ENCODE measurements at places on chromosomes 7 and 10.

DNA sequence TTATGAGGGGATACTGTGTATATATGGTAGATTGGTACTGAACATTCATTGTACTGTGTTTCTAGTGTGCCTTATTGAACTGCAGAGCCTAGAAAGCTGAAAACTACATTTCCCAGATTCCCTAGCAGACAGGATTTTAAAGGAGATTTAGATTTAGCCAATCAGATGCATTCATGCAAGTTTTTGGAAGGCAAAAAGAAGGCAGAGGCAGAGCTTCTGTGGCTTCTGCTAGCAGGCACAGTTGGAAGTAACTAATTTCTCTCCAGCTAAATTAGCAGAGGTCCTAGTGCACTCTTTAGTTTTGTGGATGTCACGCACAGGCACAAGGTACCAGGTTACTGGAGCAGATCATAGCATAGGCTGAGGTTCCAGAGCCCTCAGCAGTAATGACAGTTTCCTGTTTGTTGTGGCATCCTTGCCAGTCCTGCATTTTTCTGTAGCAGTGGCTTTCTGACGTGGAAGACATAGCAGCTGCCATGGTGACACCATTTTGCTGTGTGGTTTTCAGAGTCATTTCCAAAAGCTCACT, 83.7 kb upstream of the CCDC71L start:
- no peak for ATAC-seq

DNA sequence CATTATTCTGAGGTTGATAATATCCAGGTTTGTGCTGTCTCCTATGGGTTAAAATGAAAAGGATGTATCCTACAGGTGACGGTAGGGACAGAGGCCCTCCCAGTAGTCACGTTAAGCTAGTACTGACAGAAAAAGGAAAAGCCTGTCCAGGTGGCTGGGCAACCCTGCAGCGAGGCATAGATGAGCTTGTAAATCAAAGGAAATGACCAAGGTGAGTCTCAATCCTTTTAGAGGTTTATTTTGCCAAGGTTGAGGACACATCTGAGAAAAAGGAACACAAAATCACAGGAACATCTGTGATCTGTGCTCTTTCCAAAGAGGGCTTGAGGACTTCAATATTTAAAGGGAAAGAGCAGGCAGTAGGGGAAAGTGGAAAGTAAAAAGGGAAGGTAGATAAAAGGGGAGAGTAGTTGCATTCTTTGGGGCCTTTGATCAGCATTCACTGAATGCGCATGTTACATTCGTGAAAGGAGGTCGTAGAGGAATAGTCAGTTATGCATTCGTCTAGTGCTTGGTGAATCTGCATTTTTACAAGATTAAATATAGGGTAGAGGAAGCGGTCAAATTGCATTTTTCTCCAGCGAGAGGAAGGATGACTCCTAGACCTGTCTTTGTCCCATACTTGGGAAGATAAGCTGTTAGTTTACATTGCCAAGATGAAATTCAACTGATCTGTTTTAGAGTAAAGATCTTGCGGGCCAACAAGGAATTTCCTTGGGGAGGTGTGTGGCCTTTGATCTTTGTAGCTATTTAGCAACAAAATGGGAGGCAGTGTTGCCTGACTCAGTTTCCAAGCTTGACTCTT, 884 bp upstream of the GSTO1 start:
- ATAC-seq, result no peak

GRCh38 chr10:4041635-4042034, 256.6 kb upstream of the KLF6 start:
- ATAC-seq, result no peak

- no peak for ATAC-seq
These were observed 35.2 kb upstream of the LYZL1 start for GRCh38 chr10:29253690-29254029.

DNA sequence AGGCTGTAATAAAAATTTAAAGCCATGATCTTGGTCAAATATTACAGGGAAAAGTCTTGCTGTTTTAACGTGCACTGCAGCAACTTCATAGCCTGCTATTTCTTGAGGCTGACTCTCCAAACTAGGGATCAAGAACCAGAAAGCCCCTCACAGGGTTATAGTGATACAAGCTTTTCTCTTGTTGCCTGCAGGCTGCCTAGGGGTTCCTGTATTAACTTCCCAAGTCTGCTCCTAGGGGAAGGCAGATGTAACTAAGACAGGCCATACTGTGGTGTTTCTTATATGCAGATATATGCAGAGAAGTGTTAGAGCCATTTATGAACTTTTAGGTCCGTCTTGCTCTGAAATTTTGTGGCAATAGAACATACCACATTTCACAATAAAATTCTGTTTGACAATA, 175.7 kb downstream of the FOXP2 start:
- no peak for ATAC-seq

- no peak for ATAC-seq
These were observed 7.9 kb upstream of the EN2 start for GRCh38 chr7:155449869-155450557.

GRCh38 chr7:28102797-28103196, 77.8 kb downstream of the JAZF1 start:
- ATAC-seq, result peak; percentile 48
